H1 (cell line): ENCODE measurements at places on chromosomes 11 and 22.
A peak's percentile ranks its signal among the peaks of the same experiment; 100 is the strongest.

DNA sequence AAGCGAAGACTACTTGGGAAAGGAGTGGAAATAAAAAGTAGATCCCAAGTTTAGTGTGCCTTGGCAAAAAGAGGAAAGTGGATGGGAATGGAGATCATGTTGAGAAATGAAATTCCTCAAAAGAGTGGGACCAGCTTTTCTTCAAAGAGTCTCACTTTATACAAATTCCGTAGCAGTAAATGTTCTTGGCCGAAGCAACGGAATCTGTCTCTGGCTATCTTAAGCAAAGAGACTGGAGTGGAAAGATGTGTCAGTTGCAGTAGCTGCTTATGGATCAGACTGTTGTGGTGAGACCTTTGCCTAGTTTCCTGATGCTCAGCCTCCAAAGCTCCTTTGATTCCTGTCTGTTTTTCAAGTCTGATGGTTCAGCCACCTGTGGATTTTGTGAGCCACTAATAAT, 73.6 kb downstream of the CSTPP1 start:
- H3K4me1 ChIP-seq, result no peaks in the 10 kb centered on the region
- no peaks in the 10 kb centered on the region for H3K36me3 ChIP-seq
- H3K27me3 ChIP-seq, result no peaks in the 10 kb centered on the region
- H3K4me3 ChIP-seq, result no peak overlapping the region
- DNase-seq, result no peak
- no peak overlapping the region for H3K27ac ChIP-seq

DNA sequence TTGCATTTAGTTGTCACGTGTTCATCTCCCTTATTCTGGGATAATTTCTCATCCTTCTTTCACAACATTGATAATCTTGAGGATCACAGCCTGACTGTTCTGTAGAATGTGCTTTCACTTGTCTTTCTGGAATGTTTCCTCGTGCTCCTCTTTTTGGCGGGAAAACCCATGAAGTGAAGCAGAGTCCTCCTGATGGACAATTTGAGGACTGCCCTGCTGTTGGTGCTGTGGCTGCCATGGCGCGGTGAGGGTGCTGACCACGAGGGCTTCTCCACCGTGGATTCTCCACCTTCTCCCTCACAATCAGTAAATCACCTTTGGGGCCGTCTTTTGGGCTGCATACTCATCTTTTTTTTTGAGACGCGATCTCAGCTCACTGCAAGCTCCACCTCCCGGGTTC, 946.9 kb downstream of the BRD1 start:
- no peak overlapping the region for H3K27ac ChIP-seq
- no peak for DNase-seq
- H3K36me3 ChIP-seq, result no peaks in the 10 kb centered on the region

- H3K27ac ChIP-seq, result no peak overlapping the region; the same call in 1 of the 2 replicates
- peaks cover 13% of the 10 kb centered on the region for H3K36me3 ChIP-seq
- H3K4me3 ChIP-seq, result peak overlapping the region; percentile 65
- peaks cover 20% of the 10 kb centered on the region for H3K4me1 ChIP-seq
- no peak for DNase-seq
Observed at GRCh38 chr11:65183201-65183891, 1.6 kb downstream of the CAPN1 start.

- no peak overlapping the region for H3K27ac ChIP-seq
- no peaks in the 10 kb centered on the region for H3K36me3 ChIP-seq
- no peak for DNase-seq
- peaks cover 3% of the 10 kb centered on the region; the same call in 1 of the 2 replicates for H3K27me3 ChIP-seq
Observed at GRCh38 chr22:37008365-37008764, 10.9 kb downstream of the TST start.

GRCh38 chr11:127965939-127966668, 621.3 kb downstream of the ETS1 start:
- no peak overlapping the region for H3K27ac ChIP-seq
- no peaks in the 10 kb centered on the region for H3K27me3 ChIP-seq
- no peaks in the 10 kb centered on the region for H3K36me3 ChIP-seq
- no peak overlapping the region for H3K4me3 ChIP-seq
